Activated CD8-positive, alpha-beta memory T cell treated with anti-CD3 and anti-CD28 coated beads for 24 hours (primary cell): ENCODE measurements at places on chromosomes 4 and X.

- DNase-seq, result no peak
Observed at GRCh38 chrX:82081027-82081426, 879.1 kb downstream of the SH3BGRL start.

GRCh38 chrX:109831326-109831985 is 98.4 kb upstream of the ACSL4 start:
- DNase-seq, result no peak

DNA sequence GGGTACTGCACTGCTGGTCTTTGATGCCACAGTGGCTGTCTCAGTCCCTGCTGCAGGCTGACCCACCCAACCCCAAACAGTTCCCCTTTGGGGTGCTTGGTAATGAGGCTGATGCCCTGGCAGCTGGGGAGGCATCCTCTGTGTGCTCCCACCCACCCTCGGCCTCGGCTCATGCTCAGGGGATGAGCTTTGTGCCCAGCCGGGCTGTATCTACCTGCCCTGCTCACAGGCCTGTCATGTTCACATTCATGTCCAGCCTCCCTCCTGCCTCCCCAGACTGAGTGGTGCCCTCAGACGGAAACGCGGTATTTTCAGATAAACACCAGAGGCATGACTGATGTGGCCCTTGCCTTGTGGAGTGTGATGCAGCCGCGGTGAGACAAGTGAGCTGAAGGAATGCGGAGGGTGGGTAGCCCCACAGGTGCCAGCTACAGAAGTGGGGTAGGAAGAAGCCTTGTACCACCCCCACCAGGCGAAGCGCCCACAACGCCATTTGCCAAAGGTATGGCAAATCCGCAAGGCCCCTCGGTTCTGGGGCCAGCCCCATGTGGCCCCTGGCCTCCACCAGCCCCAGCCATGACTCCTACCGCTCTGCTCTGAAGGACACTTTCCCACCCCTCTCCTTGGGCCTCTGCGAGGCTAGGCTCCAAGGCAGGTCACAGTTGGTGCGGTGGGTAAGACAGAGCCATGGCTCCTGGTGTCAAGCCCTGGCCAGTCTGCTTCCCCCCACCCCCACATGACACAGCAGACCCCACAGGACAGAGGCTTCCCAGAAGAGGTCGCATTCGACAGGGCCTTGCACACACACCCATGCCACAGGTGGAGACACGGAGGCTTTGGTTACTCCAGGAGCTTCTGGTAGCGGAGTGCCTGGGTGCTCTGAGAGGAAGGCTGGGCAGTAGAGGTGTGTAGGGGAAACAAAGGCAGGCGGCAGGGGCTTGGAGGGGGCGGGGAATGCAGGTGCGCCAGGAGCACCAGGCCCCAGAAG is 1.8 kb upstream of the RENBP start:
- DNase-seq, result no peak

GRCh38 chr4:174252412-174252811 is 31.1 kb downstream of the FBXO8 start:
- no peak for DNase-seq

GRCh38 chrX:136659174-136659573 is 11.2 kb downstream of the CD40LG start:
- DNase-seq, result no peak

GRCh38 chr4:140756319-140757231 is at the start of gene TBC1D9:
TSS of gene TBC1D9 (minus strand) at chr4:140756385. CDS start at chr4:140756045, 340 bp downstream.
- DNase-seq, result peak; percentile 57

DNA sequence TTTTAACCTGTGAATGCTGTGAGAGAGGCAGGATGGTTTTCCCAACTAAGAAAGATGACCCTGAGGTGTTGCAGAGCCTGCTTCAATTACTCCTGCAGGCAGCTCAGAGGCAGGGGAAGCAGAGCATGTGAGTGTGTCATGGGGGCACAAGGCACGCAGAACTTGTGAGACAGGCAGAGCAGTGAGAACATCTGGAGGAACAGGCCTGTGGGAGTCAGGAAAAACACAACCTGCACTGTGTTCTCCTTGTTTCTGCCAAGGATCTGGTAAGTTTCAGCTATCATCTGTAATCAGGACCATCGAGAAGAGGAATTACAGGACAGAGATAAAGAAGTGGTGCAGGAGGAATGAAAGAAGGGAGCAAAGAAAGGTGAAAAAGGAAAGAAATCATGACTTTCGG is 741.8 kb upstream of the INTU start:
- DNase-seq, result no peak

- DNase-seq, result no peak
Observed at GRCh38 chr4:167906851-167907250, 185.5 kb upstream of the ANXA10 start.

- no peak for DNase-seq
Observed at GRCh38 chr4:25628451-25628850, 27.2 kb upstream of the SLC34A2 start.
